Subcutaneous adipose tissue (tissue), 4 donors: ENCODE measurements at places on chromosomes 1 and 21. TPM values are rescaled to one million over a fixed set of nuclear protein-coding genes. Genes with fewer than 3 reads are reported as not detected.

Gene ZYG11A
- total RNA-seq = 0.19 TPM

Gene RBM11
- total RNA-seq = 0.38 TPM

Gene DNASE2B
- total RNA-seq = 1.5 TPM

Gene AZIN2
- total RNA-seq = not detected

Gene SLC44A3
- 0.98 TPM for total RNA-seq

Gene KRTAP6-3
- not detected for total RNA-seq

Gene HTR6
- not detected for total RNA-seq

Gene SPRR1B
- not detected for total RNA-seq

Gene MYBPH
- not detected for total RNA-seq

Gene GBP5
- 3.1 TPM for total RNA-seq

Gene CRNN
- not detected for total RNA-seq

Gene USP16
- 26.2 TPM for total RNA-seq

Gene TMPRSS2
- total RNA-seq = 1.5 TPM

Gene USH2A
- not detected for total RNA-seq

Gene GJB3
- total RNA-seq = not detected

Gene SELE
- 1.8 TPM for total RNA-seq

Gene SLC37A1
- total RNA-seq = 5.5 TPM

Gene WDR77
- total RNA-seq = 23.0 TPM

Gene SMIM1
- not detected for total RNA-seq

Gene TTC39A
- 2.1 TPM for total RNA-seq

Gene HENMT1
- total RNA-seq = 8.7 TPM

Gene LCE3D
- not detected for total RNA-seq

Gene FAM151A
- total RNA-seq = not detected

Gene KPRP
- total RNA-seq = not detected

Gene PGLYRP4
- total RNA-seq = not detected

Gene RGS7
- total RNA-seq = not detected

Gene LRRC8C
- 11.7 TPM for total RNA-seq

Gene AMPD1
- total RNA-seq = not detected

Gene CXADR
- total RNA-seq = 4.9 TPM

Gene FNBP1L
- total RNA-seq = 53.1 TPM

Gene RNASEL
- total RNA-seq = 9.4 TPM

Gene IVL
- not detected for total RNA-seq

Gene ERICH3
- not detected for total RNA-seq

Gene FCRLB
- total RNA-seq = 1.5 TPM
